Activated naive CD8-positive, alpha-beta T cell treated with anti-CD3 and anti-CD28 coated beads, Interleukin-2, amount 10 ng/mL, durations not matched to agents 7 days and 5 days (primary cell): ENCODE measurements at places on chromosomes 6 and 20. TPM values are rescaled to one million over a fixed set of nuclear protein-coding genes. Genes with fewer than 3 reads are reported as not detected.

- no peak for DNase-seq
- H3K4me1 ChIP-seq = peaks cover 12% of the 10 kb centered on the region
- peaks cover 25% of the 10 kb centered on the region for H3K36me3 ChIP-seq
Observed at GRCh38 chr6:158697811-158698210, 48.0 kb downstream of the SYTL3 start.

GRCh38 chr20:56606174-56606945 lies 22.7 kb upstream of the TFAP2C start:
- H3K4me1 ChIP-seq = no peaks in the 10 kb centered on the region
- DNase-seq = no peak
- no peak overlapping the region for H3K4me3 ChIP-seq
- H3K27ac ChIP-seq = no peak overlapping the region
- H3K36me3 ChIP-seq = no peaks in the 10 kb centered on the region
- no peaks in the 10 kb centered on the region for H3K27me3 ChIP-seq

The SLC35F1 gene
- not detected for total RNA-seq

The CST9L gene
- not detected for total RNA-seq

The RIPPLY2 gene
- total RNA-seq = not detected

GRCh38 chr6:144295211-144295610 lies 10.1 kb downstream of the UTRN start:
- peaks cover 13% of the 10 kb centered on the region for H3K4me1 ChIP-seq
- peaks cover 63% of the 10 kb centered on the region for H3K36me3 ChIP-seq
- DNase-seq = no peak
- no peaks in the 10 kb centered on the region for H3K27me3 ChIP-seq
- H3K27ac ChIP-seq = no peak overlapping the region

GRCh38 chr6:108164815-108165706 lies 761 bp upstream of the NR2E1 start:
- H3K4me1 ChIP-seq = peaks cover 27% of the 10 kb centered on the region
- peaks cover 4% of the 10 kb centered on the region for H3K36me3 ChIP-seq
- H3K27me3 ChIP-seq = peaks cover 93% of the 10 kb centered on the region
- H3K27ac ChIP-seq = peak overlapping the region; percentile 71
- H3K4me3 ChIP-seq = peak overlapping the region; percentile 63
- DNase-seq = no peak
